ENCODE measurements at places on chromosomes 7 and 10.

- DNase-seq = no peak
Measured at GRCh38 chr7:24722386-24723177, 34.7 kb downstream of the GSDME start.

DNA sequence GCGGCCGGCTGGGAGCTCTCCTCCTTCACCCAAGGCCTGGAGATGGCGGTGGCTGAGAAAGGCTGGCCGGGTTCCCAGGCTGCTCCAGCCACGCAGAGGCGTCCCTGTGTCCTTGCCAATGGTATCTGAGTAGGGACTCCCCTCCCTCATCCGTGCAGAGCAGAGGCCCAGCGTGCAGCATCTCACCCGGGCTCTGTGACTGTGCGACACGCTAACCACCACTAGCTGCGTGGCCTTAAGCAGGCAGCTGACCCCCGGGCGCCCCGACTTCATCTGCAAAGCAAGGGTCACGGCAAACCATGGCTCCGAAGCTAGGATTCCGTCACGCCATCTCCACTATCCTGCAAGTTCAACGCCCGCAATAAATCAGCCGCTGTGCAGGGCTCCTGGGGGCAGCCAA is 47.2 kb upstream of the TNRC18 start:
- no peak for DNase-seq

GRCh38 chr7:129804111-129804889 is 148.5 kb downstream of the UBE2H start:
- DNase-seq = no peak

DNA sequence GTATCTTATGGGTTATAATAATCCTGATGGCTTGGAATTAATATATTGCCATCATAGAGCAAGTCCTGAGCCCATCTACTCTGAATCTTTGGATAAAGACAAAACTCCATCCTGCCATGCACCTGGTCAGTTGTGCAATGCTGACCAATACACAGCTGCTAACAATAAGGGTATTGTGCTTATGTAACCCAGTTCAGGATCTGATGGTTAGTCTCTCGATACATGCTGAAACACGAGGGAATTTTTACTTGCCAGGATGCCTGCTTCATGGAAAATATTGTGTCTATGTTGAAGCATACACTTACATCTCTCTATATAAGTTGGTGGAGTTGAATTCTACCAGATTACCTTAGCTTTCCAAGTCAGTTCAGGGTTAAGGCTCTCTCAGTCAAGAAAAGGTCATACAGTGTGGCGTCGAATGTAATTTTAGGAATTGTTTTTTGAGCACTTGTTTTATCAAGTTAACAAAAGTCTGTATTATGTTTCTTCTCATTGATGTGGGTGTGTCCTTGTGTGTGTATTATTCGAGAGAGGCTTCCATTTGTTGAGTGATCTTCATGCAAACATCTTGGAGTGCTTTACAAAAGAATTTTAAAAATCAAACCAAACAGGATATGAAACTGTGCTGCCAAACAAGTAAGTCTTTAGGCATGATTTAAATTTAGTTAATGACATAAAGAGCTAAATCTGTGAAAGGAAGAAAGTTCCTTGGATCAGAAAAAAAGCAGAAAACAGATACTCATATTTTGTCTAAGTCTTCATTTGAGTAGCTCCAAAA is 449.1 kb downstream of the SUGCT start:
- no peak for DNase-seq

GRCh38 chr7:137462074-137462715 is 118.7 kb upstream of the PTN start:
- no peak for DNase-seq

DNA sequence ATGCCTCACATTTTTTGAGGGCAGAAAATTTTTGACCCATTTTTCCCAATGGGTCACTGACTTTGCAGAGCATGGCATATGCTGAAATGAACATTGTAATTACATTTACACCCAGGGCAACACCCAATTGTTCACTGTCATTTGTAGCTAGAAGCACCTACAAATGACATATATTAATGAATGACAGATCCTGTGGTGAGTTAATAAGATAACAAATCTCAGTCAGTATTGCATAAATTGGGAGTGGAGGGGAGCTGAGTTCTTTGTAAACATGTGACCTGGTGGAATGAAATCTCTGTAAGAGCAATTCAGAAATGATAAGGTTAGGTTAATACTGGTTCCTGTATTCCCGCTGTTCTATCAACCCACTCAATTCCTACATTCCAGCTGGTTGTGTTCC is 255.1 kb upstream of the LRRN3 start:
- no peak for DNase-seq

DNA sequence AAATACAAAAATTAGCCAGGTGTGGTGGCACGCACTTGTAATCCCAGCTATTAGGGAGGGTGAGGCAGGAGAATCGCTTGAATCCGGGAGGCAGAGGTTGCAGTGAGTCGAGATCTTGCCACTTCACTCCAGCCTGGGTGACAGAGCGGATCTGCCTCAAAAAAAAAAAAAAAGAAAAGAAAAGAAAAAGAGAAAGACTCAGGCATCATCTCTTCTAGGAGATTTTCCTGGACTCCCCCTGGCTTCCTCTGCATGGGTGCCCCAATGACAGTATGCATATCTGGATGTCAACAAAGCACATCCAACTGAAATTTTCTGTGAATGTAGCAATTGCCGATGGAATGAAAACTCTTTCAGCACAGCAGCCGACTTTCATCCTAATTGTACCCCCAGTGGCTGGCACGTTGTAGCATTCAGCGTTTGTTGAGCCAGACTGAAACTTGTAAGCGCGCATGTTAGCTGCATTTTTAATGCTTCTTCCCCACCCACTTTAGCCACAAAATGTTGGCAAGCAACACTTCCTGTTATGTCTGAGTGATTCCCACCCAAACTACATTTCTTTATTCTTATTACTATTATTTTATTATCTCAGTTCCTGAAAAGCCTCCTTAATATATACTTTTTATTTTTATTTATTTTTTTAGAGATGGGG is 70.2 kb downstream of the PRTFDC1 start:
- DNase-seq = no peak

DNA sequence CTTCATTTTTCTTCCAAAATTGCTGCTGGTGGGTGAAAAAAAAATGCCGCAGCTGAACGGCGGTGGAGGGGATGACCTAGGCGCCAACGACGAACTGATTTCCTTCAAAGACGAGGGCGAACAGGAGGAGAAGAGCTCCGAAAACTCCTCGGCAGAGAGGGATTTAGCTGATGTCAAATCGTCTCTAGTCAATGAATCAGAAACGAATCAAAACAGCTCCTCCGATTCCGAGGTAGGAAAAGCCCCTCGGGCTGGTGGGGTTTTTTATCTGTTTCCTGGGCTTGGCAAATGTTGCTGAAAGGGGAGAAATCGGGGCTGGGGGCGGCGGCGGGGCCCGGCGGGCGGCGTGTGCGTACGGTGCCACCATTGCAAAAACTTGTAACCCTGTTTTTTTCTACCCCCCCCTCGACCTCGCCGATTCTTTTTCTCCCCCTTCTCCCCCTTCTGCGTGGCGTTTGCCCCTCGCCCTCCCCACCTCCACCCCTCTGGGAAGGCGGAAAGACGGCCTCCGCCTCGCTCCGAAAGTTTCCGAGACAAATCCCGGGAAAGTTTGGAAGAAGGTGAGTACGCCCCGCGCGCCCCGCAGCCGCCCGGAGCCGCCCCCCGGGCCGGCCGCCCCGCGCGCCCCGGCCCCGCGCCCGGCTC is 789 bp downstream of the TCF7L2 start:
- no peak for DNase-seq

GRCh38 chr7:75531359-75531821 is 39.3 kb downstream of the SPDYE5 start:
- no peak for DNase-seq

DNA sequence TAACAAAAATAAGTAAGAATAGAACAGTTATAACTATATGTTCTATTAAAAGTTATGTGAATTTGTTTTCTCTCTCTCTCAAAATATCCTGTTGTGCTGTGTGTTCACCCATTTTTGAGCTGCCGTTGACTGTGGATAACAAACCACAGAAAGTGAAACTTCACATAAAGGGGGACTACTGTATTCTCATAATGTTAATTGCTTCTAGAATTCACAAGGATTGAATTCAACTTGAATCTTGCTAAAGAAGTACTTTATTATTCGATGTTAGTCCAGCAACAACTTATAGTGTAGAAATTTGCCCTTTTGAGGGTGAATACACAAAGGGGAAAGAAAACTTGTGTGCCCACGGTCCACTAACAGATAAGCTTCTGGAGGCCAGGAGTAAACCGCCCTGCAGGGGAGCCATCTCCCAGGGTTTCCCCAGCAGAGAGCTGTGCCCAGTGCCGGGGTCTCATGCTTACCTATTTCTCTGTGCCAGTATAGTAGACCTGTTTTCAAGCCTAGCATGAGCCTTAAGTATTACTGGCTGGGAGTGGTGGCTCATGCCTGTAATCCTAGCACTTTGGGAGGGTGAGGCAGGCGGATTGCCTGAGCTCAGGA is 87.1 kb downstream of the KAT6B start:
- DNase-seq = no peak
